ENCODE measurements at places on chromosomes 4 and X. TPM values are rescaled to one million over a fixed set of nuclear protein-coding genes. Genes with fewer than 3 reads are reported as not detected.

DIPK2B gene
- total RNA-seq = not detected

CXXC4 gene
- not detected for total RNA-seq

BOD1L1 gene
- total RNA-seq = 13.4 TPM

PGAM4 gene
- total RNA-seq = not detected

SSX7 gene
- not detected for total RNA-seq
